Upper lobe of left lung (tissue), 6 donors: ENCODE measurements at places on chromosomes 5 and 9. TPM values are rescaled to one million over a fixed set of nuclear protein-coding genes. Genes with fewer than 3 reads are reported as not detected.

DNA sequence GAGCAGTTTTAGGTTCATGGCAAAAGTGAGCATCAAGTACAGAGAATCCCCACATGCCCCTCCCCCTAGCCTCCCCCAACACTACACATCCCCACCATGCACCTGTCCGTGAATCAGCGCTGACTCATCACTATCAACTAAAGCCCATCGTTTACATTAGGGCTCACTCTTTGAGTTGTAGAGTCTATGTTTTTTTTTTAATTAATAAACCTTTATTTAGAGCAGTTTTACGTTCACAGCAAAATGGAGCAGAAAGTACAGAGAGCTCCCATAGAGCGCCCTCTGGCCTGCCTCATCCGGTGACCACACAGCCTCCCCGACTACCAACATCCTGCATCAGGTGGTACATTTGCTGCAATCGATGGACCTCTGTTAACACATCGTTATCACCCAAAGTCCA, 47.9 kb upstream of the UNC5A start:
- no peak for DNase-seq

DNA sequence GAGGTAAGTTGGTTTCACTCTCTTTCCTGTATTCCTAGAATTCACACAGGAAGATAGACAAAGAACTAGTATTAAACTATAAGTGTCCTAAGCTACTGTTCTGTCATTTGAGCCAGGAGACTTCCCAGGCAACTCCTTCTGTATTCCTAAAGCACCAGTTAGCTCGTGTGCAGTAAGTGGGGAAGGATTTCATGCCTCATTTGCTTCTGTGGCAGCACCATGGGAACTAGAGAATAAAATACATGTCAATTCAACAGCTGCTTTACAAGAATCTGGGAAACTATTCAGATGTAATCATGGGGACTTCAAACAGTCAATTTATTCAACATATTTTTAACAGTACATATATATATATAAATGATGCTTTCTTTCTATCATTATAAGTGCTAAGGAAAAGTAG, 762.3 kb downstream of the PRELID2 start:
- no peak for DNase-seq

DNA sequence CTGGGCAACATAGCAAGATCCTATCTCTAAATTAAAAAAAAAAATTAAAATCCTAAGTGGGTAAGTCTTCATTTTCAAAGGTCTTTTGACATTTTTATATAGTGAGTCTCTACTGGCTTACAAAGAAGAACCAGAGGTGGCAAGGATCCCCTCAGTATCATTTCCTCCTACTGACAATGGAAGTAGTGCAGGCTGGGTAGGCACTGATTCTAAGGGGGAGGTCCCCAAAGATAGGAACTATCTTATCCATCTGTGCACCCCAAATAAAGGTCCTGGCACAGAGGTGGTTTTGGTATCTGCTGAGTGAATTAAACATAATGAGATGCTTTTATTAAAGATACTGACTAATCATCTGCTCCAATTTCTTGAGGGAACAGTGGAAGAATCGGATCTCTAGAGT, 4.2 kb downstream of the FAM193B start:
- no peak for DNase-seq

- DNase-seq, result no peak
These were observed 51.5 kb downstream of the MTMR12 start for GRCh38 chr5:32261198-32261597.

GRCh38 chr5:132819468-132819867, 6.4 kb downstream of the SOWAHA start:
- DNase-seq, result no peak

- DNase-seq, result no peak
These were observed 15.0 kb downstream of the SLC6A3 start for GRCh38 chr5:1430121-1430795.

- no peak for DNase-seq
These were observed 191.5 kb downstream of the TSSK1B start for GRCh38 chr5:113243349-113243664.

GRCh38 chr5:34915139-34915855, at the start of the genes BRIX1 and RAD1:
TSS of gene BRIX1 (plus strand) at chr5:34915711. CDS start at chr5:34915739, 28 bp downstream.
TSS of gene RAD1 (minus strand) at chr5:34915504. CDS start at chr5:34914892, 612 bp downstream.
- peak; percentile 98 for DNase-seq

GRCh38 chr5:95664204-95664786, 17.7 kb downstream of the RFESD start:
- DNase-seq, result no peak

DNA sequence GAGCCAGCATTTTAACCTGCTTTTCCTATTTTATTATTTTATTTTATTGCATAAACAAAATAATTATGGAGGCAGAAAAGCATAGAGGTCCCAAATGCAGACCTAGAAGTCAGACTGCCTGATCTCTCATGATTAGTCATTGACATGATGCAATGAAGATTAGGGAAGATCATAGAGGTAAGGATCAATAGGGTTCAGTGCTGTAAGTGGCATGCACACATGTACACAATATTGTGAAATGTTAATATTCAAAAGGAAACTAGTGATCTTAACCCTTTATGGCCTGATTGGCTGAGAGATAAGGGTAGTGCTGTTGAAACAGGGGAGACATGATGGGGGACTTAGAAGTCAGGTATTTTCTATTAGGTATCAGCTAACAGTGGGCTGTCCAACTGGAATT, 1.1 kb upstream of the FRRS1L start:
- DNase-seq, result no peak

GRCh38 chr5:145978171-145978570, 41.8 kb downstream of the SH3RF2 start:
- no peak for DNase-seq

- no peak for DNase-seq
These were observed 41.3 kb downstream of the ZNF474 start for GRCh38 chr5:122170620-122171019.

GRCh38 chr5:136769093-136769492, 403.7 kb upstream of the TRPC7 start:
- DNase-seq, result no peak

DNA sequence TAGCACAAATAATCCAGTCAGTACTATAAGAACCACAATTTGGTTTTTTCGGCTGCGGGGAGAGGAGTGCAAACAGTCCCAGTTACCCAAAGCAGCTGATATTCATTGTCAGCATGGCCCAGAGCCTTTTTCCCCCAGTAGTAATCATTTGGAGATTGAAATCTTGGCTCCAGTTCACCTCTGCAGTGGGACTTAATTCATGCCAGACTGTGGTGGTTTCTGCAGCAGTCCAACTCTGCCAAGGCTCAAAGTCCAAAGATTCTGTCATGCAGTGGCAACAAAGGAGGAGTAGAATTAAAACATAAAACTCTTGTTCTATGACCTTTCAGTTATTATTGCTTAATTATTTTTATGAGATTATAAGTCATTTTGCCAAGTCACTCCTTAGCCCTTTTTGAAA, 25.0 kb upstream of the TRIM36 start:
- no peak for DNase-seq

- no peak for DNase-seq
These were observed 41.0 kb downstream of the NEK6 start for GRCh38 chr9:124298646-124299235.

GRCh38 chr5:61866930-61867329, 439.1 kb upstream of the KIF2A start:
- no peak for DNase-seq

- DNase-seq, result no peak
These were observed 74.5 kb downstream of the SH3TC2 start for GRCh38 chr5:148988328-148988727.

DNA sequence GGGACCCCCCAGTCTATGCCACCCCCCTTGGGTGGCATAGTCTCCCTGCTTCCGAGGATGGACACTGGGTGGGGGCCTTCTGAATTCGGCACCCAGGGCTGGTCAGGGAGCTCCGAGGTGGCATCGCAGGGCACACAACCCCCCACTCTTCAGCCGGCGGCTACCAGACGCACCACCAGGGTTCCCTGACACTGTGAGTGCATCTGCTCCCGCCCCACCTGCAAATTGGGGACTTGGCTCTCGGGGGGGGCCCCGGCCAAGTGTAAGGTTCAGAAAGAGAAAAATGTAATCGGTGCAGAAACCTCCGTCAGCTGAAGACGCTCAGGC, 12.7 kb upstream of the QSOX2 start:
- peak; percentile 37 for DNase-seq

GRCh38 chr5:80656425-80656824, 1.6 kb upstream of the DHFR start:
- no peak for DNase-seq

DNA sequence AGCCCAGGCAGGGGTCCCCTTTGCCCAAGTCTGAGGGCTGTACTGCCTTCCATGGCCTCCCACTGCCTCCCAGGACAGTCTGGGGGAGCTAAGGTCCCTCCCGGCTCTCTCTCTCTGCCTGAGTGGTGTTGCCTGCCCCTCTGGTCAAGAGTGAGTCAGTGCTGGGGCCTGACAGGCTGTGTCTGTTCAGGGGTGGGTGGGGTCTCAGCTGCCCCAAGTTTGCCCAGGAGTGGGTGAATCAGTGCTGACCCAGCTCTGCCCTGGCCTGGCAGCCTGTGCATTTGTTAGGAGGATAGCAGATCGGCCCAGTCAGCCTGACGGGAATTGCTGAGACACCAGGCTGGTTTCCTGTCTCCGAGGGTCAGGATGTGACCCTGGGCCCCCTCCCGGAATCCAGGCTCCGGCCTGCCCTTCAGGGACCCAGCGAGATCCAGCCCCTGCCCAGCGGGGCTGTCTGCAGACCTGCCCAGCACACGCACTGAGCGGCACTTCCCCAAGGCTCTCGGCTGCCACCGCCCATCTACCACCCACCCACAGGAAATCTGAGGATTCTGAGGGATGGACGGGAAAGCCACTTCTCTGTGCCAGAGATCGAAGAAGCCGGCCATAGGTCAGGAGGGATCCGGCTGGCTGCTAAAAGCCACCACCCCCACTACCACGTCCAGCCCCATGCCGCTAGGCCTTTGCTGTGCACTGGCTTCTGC, 15.9 kb downstream of the ENG start:
- DNase-seq, result peak; percentile 84

DNA sequence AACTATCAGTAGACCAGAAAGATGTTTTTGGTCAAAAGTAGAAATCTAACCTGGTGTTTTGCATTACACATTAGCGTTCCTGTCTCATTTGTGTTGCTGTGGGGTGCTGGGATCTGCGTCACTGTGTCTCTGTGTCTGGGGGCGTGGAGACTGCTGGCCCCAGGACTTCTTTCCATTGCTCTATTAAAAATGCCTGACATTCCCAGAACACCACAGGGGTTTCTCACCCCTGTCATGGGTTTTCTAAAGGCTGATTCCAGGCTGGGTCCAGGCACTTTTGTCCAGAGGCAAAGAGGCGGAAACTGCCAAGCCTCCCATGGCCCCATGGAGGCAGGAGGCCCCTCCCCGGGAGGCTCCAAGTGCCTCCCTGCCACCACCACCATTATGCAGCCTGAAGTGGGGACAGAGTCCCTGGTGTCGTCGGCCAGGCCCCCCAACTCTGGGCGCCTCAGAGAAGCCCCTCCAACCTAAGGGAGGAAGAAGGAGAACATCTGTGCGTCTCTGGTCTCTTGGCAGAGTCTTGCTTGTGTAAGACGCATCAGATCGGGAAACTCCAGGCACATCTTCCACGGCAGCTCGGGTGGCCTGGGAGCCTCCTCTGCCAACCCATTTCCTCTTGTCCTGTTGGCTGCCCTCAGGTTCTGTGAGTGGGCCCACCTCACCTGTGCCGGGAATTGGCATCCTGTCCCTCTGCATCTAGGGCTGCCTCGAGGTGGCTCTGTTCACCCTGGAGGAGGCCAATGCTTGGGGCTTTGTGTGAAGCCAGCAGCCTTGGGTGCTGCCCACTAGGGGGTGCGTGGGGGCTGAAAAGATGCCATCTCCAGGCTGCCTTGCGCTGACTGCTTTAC, 13.8 kb upstream of the PLEKHG4B start:
- DNase-seq, result no peak

MARCHF11 gene
- total RNA-seq, result not detected

IFNA13 gene
- not detected for total RNA-seq

NKD2 gene
- total RNA-seq, result 40.2 TPM

SLCO6A1 gene
- not detected for total RNA-seq

CDC25C gene
- not detected for total RNA-seq

LHX6 gene
- 11.3 TPM for total RNA-seq

KDM4C gene
- total RNA-seq, result 48.7 TPM

CDH18 gene
- total RNA-seq, result not detected

MARVELD2 gene
- 12.5 TPM for total RNA-seq
